PC-9 (cell line): ENCODE measurements at places on chromosomes 4 and X. TPM values are rescaled to one million over a fixed set of nuclear protein-coding genes. Genes with fewer than 3 reads are reported as not detected.

DNA sequence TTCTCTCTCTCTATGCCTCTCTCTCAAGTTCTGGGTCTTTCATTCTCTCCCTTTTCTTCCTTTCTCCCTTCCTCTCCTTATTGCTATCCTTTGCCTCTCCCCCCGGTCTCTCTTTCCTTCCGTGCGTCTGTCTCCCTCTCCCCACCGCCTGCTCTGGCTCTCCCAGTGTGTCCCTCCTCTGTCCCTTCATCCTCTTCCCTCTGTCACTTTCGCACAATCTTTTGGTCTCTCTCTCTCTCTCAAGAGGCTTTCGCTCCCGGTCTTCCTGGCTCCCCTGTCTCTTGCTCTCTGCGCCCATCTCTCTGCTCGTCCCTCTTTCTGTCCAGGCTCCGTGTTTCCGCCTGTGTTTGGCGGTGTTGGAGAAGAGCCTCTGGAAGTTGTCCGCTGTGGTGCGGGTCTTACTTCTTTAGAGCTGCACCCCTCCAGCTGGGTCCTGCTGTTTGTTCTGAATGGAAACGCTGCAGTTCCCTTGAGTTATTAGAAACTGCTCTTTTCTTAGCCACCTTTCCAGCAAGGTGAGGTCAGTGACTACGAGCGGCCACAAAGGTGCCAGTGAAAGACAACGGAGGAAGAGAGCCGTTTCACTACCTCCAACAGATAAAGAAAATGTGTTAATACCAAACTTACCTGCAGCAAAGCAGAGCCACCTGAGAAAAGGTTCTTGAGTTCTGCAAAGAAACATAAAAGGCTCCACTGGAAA is 1.1 kb downstream of the BMPR1B start:
- peaks cover 11% of the 10 kb centered on the region for H3K27me3 ChIP-seq
- H3K4me3 ChIP-seq: peak overlapping the region; percentile 45; the same call in 1 of the 2 replicates
- DNase-seq: no peak
- H3K4me1 ChIP-seq: 0 out of 2 replicates have a peak, but pooled peaks cover 4% of the 10 kb centered on the region
- no peaks in the 10 kb centered on the region for H3K36me3 ChIP-seq

DNA sequence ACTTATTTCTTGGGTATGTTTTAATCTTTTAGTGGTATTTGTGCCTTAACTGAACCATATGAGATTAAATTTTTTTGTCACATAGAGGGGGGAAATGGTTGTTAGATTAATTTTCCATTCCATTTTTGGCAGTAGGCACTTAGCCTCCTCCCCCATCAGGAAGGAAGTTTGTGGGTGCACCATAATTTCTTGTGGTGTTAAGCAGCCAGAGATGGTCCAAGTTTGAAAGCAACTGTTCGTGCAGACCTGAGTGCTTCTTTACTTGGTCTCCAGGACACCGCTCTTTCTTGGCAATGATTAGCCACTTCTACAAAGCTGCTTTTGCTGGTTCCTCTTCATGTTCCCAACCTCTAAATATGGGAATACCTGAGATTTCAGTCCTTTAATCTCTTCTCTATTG is 92.7 kb upstream of the RPL34 start:
- no peak overlapping the region for H3K27ac ChIP-seq
- H3K36me3 ChIP-seq: no peaks in the 10 kb centered on the region
- DNase-seq: no peak
- no peaks in the 10 kb centered on the region for H3K27me3 ChIP-seq

GYG2 gene
- total RNA-seq: 1.7 and 2.0 TPM in 2 replicates

USP17L24 gene
- not detected in 2 replicates for total RNA-seq

DNA sequence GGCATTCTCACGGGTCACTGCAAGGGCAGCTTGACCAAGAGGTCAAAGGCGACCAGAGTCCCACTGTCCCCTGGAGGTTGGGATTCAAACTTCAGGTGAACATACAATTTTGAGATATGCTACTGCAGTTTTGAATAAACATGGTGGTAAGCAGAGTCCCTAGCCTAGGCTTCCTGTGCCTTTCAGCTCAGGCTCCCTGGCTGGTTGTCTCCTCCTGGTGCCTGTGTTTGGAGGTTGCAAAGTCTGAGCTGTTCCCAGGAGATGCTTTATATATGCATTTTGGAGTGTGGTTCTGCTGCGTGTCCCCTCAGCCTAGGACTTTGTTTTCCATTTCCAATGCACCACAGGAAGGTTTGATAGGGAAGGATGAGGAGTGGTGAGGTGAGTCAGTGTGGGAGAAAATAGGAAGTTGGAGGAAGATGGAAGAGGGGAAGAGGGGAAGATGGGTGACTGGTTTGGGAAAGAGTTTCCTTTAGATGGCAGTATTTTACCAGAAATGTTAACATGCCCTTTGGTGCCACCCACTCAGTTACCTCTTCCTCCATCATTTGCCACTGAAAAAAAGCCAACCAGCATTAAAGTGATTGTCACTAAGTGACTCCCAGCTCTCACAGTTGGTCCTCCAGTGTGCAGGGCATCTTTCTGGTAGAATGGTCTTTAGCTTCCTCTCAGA is 211.7 kb upstream of the AGTR2 start:
- no peak for DNase-seq
- H3K4me1 ChIP-seq: peaks cover 30% of the 10 kb centered on the region
- H3K27ac ChIP-seq: no peak overlapping the region
- H3K27me3 ChIP-seq: no peaks in the 10 kb centered on the region
- H3K36me3 ChIP-seq: no peaks in the 10 kb centered on the region

GAGE12C gene
- total RNA-seq: not detected in 2 replicates

DNA sequence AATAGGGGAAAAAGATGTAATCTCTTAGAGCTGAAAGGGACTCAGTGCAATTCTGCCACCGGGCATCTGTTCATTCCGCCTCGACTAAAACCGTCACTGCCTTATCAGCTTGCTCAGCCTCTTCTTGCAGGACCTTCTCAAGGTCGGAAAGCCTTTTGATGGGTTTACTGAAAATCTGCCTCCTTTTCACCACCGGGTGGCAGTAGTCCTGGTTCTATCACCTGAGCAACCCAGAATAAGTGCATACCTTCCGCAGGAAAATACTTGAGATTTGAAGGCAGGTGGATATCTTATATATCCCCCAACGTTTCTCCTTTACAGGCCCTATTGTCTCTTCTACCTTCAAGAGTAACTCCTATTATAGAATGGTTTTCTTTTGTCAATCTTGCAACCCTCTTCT is 103.4 kb upstream of the PAK3 start:
- no peak overlapping the region for H3K27ac ChIP-seq
- H3K27me3 ChIP-seq: no peaks in the 10 kb centered on the region; the same call in 1 of the 2 replicates
- no peaks in the 10 kb centered on the region for H3K36me3 ChIP-seq
- H3K4me3 ChIP-seq: no peak overlapping the region
- H3K4me1 ChIP-seq: no peaks in the 10 kb centered on the region

DNA sequence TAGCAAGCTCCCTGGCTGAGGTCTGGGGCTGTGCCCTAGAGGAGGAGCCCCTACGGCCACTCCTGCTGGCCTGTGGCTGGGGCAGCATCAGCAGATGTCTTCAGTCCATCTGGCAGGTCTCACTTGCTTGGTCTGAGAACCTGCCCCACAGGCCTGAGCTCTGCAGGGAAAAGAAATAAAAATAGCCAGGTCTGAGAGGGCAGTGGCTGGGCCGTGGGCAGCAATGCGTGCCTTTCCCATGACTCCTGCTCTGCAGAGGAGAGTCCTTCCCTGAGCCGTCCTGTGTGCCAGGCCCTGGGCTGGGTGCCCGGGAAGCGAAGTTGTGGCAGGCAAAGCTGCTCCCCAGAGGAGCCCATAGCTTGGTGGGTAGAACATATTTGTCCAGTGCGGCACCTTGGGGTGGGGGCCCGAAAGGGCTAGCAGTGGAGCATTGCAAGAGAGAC is 11.3 kb upstream of the KIAA0232 start:
- peak overlapping the region; percentile 81; the same call in 1 of the 2 replicates for H3K27ac ChIP-seq
- H3K4me1 ChIP-seq: peaks cover 82% of the 10 kb centered on the region
- H3K4me3 ChIP-seq: no peak overlapping the region
- H3K36me3 ChIP-seq: no peaks in the 10 kb centered on the region
- H3K27me3 ChIP-seq: no peaks in the 10 kb centered on the region

FAM53A gene
- 4.0 and 6.7 TPM in 2 replicates for total RNA-seq
